ENCODE measurements at places on chromosomes 4 and X.

- DNase-seq = no peak
These were observed 460.3 kb downstream of the MID1IP1 start for GRCh38 chrX:39261446-39262147.

DNA sequence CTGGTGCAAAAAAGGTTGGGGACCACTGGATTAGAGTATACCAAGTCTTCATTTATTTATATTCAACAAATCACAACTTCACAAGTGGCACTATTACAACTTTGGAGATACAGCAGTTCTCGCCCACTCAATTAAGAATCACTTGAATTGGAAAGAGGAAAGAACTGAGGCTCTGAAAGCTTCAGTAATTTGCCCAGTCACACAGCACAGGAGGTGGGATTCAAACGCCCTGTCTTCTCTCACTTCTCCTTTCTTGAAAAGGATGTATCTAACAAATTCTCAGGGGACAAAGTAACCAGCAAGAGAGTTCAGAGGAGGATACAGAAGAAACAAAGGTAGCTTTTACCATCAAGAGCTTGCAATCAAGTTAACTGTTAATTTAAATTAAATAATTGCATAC lies 12.4 kb downstream of the SMIM14 start:
- DNase-seq = no peak

- DNase-seq = no peak
These were observed 41.6 kb downstream of the HMX1 start for GRCh38 chr4:8830056-8830455.

- DNase-seq = no peak
These were observed 224.2 kb downstream of the RCHY1 start for GRCh38 chr4:75289914-75290582.

- DNase-seq = peak; percentile 93
These were observed at the start of gene FAM241A for GRCh38 chr4:112145326-112145789. FAM241A (plus strand) TSS chr4:112145454; CDS start chr4:112145581, 127 bp downstream.

- DNase-seq = no peak
These were observed 31.2 kb downstream of the LRBA start for GRCh38 chr4:150983851-150984250.

GRCh38 chrX:103554687-103555424 lies 30.5 kb upstream of the TCEAL4 start:
- DNase-seq = peak; percentile 18

- DNase-seq = no peak
These were observed 106.1 kb upstream of the PSAPL1 start for GRCh38 chr4:7540654-7541413.

- no peak for DNase-seq
These were observed 60.4 kb downstream of the SLC30A9 start for GRCh38 chr4:42050516-42051249.

GRCh38 chrX:13694359-13694758 lies 5.4 kb downstream of the RAB9A start:
- DNase-seq = no peak
